Stimulated activated CD8-positive, alpha-beta memory T cell treated with anti-CD3 and anti-CD28 coated beads, Interleukin-4, amount 100 ng/mL, for 24 hours (primary cell): ENCODE measurements at places on chromosomes 2 and 18.

DNA sequence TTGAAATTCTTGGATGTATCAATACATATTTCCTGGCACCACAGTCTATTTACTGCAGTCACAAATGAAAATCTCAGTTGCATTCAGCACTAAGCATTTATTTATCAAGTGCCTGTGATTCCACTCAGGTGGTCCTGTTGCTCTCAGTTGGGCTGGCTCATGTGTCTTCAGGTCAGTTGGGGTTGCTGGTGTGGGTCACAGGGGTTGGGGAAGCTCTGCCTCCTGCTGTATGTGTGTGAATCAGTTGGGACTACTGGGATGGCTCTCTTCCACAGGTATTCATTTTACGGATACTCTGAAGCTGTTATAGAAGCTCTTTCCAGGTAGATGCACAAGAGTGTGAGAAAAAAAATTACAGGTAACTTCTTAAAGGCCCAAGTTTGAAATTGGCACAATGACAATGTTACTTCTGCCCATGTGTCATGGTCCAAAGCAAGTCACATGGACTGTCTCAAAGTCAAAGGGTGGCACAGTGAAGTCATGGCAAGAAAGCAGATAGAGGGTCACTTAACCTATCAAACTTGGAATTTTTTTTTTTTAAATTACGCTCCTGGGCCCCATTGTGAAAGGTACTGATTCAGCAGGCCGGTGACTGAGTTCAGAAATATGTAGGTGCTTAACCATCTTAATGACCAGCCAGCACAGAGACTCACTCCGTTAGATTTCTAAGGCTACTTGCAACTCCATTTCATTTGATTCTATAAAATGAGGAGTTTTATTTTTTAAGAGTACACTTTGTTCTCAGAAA is 249.2 kb upstream of the GCFC2 start:
- DNase-seq, result no peak

DNA sequence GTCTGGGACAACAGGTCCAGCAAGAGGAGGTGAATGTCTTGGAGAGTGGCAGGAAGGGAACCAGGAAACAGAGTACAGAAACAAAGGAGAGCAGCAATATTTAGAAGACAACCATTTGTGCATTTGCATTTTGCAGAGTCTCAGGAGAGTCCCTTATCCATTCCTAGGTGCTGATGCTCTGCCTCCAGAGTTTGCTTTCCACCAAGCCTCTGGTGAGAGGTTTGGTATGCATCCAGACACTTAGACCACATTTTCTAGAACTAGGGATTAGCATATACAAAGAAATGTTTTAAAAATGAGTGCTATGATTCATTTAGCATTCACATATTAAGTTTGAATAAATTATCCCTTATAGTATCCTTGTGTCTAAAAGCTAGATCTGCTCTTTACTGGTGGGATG is 18.5 kb upstream of the LRATD1 start:
- DNase-seq, result no peak

GRCh38 chr2:200226451-200227426 is 79.8 kb upstream of the SPATS2L start:
- no peak for DNase-seq

DNA sequence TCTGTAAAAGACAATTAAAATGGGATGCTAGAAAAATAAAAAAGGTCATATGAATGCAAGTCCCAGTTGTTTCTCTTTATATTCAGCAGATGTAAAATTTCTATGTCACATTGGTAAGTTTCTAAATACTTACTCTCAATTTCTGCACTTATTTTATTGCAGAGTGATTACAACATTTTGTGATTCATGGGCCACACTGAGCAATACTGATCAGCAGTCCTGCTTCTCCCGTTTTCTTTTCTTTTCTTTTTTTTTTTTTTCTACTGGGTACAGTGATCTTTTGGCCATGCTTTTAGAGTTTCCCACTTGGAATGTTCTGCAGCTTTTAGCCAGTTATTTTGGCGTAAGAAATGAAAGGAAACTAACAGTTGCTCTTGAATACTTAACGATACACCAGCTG is 38.8 kb downstream of the LIMS1 start:
- no peak for DNase-seq

- no peak for DNase-seq
Observed at GRCh38 chr18:69574401-69574800, 173.7 kb downstream of the DOK6 start.

DNA sequence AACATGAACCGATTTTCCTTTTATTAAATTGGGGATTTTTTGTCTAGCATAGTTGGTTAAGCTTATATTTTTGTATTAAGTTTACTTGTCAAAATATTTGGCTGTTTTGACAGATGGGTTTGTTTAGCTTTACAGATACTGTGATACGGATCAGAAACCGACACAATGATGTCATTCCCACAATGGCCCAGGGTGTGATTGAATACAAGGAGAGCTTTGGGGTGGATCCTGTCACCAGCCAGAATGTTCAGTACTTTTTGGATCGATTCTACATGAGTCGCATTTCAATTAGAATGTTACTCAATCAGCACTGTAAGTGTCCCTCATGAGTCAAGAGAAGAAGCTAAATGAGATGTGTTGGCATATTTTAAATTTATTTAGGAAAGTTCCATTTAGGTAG is 8.5 kb downstream of the PDK1 start:
- no peak for DNase-seq

GRCh38 chr18:62717925-62718800 is 2.8 kb downstream of the PHLPP1 start:
- no peak for DNase-seq

DNA sequence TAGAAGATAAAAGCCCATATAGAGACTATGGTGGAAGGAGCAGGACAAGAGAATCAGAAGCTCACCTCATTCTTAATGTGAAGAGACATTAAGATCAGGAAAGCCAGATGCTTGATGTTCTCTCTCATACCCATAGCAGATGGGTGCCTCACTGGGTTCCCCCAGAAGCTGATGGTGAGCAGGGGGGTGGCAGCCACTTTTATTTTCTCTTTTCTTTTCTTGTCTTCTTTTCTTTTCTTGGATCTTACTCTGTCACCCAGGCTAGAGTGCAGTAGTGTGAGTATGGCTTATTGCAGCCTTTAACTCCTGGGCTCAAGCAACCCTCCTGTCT is 14.8 kb upstream of the CXCR4 start:
- DNase-seq, result no peak
